ENCODE measurements at places on chromosomes 3 and 15.

GRCh38 chr3:177521305-177521704, 324.0 kb upstream of the TBL1XR1 start:
- DNase-seq = no peak

GRCh38 chr3:151106311-151106710, 20.8 kb downstream of the MED12L start:
- no peak for DNase-seq

DNA sequence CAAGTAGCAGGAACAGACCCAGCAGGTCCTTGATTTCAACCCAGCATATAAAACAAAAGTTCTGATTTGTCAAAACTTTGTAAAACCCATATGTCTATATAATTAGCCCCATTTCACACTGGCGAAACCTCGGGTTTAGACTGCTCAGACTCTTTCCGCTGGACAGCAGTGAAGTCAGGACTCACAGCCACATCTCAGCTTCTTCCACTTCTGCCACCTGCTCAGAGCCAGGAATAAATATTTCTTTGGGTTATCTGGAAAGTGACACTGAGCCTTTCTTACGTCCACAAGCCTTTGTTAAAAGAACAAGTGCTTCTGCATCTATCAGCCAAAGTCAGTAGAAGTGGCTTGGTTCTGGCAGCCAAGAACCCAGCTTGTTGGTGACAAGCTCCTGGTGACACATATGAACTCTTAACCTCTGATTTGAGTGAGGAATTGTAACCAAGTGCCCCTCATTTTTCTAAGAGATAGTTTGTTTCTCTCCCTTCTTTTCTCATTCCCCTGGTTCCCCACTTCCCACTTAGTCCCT, 118.1 kb upstream of the CHD2 start:
- DNase-seq = no peak

- DNase-seq = no peak
Measured at GRCh38 chr3:124396339-124396950, 333.8 kb upstream of the UMPS start.

DNA sequence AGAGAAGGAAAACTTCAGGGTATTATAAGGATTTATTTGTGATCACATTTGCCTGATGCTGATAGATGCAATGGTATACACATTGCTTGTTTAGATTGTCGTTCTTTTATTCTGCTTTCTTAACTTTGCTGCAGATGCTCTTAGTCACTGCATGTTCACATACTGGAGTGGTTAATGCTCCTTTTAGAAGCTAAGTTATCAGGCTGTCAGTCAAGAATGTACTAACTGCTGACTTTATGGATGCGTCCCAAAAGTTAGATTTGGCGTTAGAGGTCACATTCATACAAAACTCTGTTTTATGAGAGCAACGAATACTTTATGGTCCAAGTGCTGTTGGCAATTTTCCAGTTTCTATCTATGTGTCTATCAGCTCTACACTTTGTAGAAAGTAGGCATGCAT, 160.7 kb downstream of the BBX start:
- DNase-seq = peak; percentile 59

- no peak for DNase-seq
Measured at GRCh38 chr3:13199899-13200451, 126.7 kb upstream of the IQSEC1 start.

DNA sequence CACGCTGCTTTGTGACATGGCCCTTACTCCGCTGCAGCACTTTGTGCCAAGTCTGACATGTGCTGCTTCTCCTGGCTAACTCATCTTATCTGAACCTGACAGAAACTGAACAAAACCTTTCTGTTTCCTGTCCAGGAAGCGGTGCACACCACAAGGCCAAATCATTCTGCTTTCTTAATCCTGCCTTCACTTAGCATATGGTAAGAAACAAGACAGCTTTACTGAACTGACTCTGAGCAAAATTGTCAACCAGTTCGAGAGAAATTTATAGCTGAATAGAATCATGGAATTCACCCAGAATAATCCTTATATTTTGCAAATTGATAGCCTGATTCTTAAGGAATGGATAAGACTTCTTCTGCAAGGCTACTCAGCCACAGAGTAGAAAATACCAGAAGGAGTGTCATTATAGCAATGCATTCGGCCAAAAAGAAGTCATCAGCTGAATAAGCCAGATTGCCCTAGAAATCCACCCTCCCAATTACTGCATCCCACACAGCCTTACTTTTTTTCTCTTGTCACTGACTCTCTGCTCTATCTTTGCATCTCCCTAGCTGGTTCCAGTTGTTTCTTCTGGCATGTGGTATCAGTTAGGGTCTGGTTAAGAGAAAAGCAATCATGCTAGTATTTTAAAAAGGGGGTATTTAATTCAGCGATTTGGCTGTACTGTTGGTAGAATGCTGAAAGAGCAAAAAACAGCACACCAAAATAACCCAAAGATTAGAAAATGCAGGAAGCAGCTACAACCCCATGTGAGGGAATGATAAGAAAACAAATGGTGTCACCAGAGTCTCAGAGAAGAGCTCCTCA, 41.6 kb upstream of the STRIT1 start:
- DNase-seq = no peak

GRCh38 chr15:89502867-89503595, 6.6 kb upstream of the RHCG start:
- no peak for DNase-seq

DNA sequence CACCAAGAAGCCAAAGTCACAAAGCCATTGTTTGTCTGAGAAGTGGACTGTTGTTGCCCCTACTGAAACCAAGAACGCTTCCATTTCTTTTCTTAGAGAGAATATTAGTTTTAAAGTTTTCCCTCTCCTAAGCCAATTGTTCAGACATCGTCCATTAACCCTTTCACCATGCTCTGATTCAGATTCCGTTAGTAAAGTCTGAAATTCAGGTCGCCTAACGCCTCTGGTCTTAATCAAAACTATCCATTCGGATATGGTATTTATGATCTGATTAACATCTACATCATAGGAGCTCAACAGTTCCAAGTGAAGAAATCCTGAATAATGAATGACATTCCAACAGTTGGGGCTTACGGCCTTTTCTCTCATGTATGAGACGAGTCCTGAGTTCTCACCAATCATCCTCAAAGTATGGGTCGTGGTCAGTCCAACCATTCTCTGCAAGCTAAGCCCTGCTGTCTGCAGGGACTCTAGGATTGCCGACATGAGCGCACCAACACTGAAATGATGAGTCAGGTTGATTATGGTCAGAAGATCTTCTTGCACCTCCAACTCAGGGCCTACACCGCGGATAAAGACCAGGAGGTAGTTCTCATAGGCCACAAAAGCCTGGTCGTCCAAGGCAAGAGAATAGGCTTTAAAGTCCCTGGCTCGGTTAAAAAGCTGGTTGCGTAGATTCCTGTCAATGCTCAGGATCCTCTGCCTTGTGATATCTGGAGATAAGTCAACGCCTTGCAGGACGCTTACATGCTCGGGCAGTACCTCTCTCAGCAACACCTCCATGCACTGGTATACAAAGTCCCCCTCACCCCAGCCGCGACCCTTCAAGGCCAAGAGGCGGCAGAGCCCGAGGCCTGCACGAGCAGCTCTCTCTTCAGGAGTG, 767 bp downstream of the EPM2AIP1 start:
- DNase-seq = peak; percentile 60

DNA sequence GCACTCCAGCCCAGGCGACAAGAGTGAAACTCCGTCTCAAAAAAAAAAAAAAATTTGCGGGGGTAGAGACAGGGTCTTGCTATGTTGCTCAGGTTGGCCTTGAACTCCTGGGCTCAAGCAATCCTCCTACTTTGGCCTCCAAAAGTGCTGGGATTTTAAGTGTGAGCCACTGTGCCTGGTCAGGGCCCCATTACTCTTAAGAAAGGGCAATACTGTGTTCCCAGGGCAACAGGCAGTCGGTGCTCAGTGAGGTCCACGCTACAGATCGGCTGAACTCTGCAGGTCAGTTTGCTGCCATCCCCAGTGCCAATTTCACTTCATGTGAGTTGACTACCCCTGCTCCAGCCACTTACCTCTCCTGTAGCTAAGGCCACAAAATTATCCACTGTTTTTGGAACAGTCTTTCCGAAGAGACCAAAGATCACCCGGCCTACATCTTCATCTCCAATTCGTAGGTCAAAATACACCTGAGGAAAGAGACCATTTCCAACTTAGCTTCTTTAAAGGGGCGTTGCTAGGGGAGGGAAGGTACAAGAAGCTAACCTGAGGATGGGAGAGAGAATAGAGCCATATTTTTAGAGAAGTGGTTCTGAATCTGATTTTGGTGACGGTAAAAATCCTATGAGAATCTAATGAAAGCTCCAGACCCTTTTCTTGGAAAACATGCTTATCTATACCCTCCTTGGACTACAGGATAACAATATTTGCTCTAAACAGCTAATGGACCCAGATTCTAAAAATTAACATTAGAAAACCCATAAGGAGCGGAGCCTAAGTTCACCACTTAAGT, 939 bp downstream of the PPIB start:
- no peak for DNase-seq

DNA sequence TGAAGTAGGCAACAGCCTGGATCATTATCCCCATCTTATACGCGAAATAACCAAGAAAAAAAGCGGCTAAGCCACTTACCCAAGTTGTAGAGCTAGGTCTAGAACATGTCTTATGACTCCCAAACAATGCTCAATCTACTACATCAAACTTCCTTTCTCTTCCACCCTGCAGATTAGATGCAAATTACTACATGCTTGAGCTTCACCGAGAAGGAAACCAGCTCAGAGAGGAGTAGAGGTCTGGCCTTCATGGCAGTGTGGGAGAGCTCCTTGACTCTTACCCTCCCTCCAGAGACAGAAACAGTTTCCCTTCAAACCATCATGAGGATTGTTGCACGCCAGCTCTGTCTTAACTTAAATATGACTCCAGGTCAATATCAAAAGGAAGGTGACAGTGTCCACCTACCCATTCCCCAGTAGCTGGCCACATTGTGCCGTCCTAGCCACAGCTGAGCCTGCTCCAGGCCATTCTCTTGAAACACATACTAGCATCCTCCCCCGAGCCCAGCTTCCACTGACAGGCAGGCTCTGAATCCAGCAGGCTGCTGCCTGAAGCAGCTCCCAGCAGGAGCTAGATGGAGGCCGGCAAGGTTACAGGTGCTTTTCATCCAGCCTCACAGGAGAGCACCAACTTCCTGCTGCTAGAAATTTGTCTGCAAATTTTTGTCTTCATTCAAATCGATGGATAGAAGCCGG, 56.8 kb downstream of the CPN2 start:
- no peak for DNase-seq

- no peak for DNase-seq
Measured at GRCh38 chr15:80436511-80437307, 32.5 kb downstream of the ARNT2 start.

DNA sequence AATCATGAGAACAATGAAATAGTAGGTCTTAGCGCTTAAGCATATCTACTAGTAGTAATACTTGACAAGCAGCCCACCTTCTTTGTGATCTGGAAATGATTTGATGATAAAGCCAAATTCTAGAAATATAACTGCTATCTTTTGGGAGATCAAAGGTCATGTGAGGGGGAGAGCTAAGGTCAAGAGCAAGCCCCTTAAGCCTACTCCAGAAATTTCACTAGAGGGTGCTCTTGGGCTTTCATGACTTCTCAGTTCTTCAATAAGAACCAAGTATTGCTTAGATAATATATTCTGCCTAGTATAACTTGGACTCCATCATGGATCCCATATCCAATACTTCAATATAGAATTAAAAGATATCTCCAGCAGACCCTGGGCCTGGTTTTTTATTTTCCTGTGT, 319.6 kb downstream of the ZBTB20 start:
- peak; percentile 52 for DNase-seq
